ENCODE measurements at places on chromosomes 6 and 20.

DNA sequence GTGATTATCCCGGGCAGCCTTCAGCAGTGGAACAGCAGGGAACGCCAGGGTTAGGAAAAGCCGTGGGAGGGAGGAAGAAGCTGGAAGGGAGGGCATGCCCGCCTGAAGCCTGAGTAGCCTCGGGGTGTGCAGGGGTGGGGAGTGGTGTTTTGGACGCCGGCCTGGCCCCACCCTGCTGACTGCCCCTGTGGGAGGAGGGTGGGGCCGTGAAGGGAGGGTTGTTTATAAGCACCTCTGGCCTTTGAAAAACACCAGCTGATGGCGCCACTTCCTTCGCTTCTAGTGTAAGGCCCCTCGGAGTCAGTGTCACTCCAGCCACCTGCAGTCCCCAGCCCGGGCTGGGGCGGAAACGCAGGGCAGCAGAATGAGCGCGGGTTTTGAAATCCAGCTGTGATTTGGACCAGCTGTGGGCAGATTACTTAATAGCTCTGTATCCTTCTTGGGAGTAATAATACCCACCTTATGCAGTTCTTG is 52.8 kb upstream of the BMP6 start:
- DNase-seq: no peak

GRCh38 chr6:85113934-85114580 is 335.8 kb upstream of the NT5E start:
- no peak for DNase-seq

DNA sequence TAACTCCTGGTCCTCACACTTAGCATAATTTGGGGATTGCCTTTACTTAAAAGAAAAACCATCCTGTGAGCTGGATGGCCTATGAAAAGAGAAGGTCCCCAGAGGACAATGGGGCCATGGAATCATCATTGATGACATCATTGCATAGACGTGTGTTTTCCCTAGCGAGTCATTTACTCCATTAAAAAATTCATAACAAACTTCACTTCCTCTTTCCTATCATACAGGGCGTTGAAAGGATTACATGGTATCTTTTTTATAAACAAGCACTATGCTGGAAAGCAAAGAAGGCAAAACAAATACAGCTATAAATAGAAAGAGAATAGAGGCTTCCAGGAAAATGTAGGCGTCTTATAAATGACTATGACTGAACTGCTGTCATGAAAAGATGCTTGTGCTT is 11.3 kb upstream of the COL12A1 start:
- no peak for DNase-seq

DNA sequence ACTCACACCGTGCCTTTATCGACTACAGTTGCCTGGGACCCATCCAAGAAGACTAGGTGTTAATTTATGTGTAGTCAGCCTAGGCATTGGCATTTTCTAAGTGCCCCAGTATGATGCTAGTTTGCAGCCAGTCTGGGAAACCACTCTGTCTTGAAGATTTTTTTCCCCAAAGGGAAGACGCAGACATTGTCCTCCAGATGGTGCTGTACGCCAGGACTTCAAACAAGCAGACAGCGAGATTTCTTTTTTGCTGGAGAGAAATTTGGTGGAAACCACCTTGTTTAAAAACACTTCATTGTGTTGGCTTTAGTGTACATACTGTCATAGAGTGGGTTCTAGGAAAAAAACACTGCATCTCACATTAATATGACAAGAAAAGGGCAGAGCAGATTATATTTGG is 30.0 kb downstream of the ALDH5A1 start:
- no peak for DNase-seq

- no peak for DNase-seq
These were observed 5.7 kb downstream of the OSBPL2 start for GRCh38 chr20:62243906-62244515.

Data from stimulated activated CD8-positive, alpha-beta memory T cell treated with anti-CD3 and anti-CD28 coated beads, Interleukin-7, amount 100 ng/mL, for 1 hour (primary cell).